ENCODE measurements at places on chromosomes 12 and 14.

DNA sequence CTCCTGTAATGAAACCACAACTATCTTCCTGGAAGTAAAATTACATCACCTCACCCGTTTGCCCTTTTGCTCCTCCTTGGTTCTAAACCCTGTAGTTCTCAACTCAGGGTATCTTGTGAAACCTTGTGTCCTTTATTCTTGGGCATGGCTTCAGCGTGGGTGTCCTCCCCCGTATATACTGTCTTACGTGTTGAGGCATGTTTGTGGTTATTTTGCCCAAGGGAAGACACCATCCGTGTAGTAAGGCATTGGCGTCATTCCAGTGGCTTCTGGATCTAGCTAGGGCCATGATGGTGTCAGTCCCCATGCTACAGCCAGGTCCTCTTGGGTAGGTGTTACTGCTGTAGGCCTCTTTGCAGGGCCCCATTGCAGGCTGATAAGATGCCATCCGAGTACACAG lies 115.4 kb downstream of the ZFP36L1 start:
- no peak for DNase-seq

GRCh38 chr14:33118668-33119067 lies 180.0 kb downstream of the NPAS3 start:
- no peak for DNase-seq

DNA sequence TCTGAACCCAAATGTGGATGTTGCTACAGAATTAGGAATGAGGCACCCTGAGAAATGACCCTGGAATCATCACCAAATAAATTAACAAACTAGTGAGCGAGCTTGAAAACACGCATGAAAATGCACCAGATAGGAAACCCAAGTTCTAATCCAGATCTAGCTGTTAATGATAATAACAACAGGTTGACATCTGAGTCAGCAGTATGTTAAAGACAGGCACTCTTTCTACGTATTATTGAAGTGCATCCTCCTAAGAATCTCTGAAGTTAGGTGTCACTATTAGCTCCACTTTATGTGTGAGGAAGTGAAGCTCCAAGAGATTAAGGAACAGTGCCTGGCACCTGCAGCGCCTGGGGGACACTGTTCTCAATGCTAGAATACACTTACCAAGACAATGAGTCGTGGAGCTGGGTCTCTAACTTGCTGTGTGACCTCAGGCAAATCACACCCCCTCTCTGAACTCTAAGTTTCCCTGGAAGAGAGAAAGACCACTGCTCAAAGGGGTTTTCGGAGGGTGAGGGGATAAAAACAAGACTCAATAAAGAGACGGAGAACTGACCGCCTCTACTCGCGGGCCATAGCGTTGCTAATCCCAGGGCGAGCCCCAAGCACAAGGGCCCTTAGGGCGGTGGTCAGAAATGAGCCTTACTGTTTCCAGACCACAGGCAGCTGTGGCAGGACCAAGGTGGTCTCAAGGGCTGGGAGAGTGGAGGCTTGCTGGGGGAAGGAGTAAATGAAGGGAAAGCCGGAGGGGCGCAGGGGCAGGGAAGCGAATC lies 2.1 kb downstream of the SLC6A12 start:
- no peak for DNase-seq

- no peak for DNase-seq
These were observed 163.7 kb upstream of the HIF1A start for GRCh38 chr14:61531465-61532122.

GRCh38 chr12:62205346-62205745 lies 54.9 kb upstream of the USP15 start:
- no peak for DNase-seq

GRCh38 chr12:51591016-51591901 lies at the start of gene SCN8A:
SCN8A (plus strand) TSS chr12:51591233; CDS start chr12:51662818, 71,585 bp downstream.
- peak; percentile 35 for DNase-seq

GRCh38 chr12:102227954-102228353 lies 30.3 kb upstream of the PMCH start:
- no peak for DNase-seq

GRCh38 chr12:40946612-40947194 lies 241.4 kb upstream of the PDZRN4 start:
- no peak for DNase-seq

DNA sequence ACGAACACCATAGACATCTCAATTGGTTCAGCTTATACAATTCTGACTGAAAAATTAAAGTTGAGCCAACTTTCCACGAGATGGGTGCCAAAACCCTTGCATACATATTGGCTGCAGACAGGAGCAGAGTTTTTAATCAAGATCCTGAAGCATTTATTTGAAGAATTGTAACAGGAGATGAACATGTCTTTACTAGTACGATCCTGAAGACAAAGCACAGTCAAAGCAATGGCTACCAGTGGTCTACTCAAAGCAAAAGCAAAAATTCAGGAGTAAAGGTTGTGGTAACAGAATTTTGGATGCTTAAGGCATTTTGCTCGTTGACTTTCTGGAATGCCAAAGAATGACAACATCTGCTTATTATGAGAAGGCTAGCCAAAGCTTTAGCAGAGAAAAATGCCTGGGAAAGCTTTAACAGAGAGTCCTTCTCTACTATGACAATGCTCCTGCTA lies 20.7 kb downstream of the ZDHHC17 start:
- no peak for DNase-seq

DNA sequence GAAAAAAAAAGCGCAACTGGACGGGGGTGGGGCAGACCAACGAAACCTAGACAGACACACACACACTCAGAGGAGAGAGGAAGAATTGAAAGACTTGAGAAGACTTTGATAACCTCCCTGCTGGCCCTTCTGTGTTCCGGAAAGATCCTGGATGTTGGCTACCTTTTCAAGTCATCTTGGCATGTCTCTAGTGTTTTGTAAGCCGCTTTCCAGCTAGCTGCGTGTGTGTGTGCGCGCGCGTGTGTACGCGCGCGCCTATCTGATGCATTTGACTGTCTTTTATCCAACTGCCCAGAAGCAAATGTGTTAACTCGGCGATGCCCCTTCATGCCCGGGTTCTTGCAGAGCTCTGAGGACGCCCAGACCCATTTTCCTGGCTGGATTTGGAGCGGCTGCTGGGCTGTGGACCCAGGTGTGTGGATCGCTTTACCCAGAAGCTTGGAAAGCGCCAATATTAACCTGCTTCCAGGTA lies 664 bp downstream of the LRFN5 start:
- no peak for DNase-seq

Data from stimulated activated CD8-positive, alpha-beta memory T cell treated with anti-CD3 and anti-CD28 coated beads, Interleukin-4, amount 100 ng/mL, for 24 hours (primary cell).